ENCODE measurements at places on chromosomes 11 and 22.
A peak's percentile ranks its signal among the peaks of the same experiment; 100 is the strongest.

GRCh38 chr11:120842195-120842594, 181.7 kb upstream of the TBCEL start:
- DNase-seq = no peak

DNA sequence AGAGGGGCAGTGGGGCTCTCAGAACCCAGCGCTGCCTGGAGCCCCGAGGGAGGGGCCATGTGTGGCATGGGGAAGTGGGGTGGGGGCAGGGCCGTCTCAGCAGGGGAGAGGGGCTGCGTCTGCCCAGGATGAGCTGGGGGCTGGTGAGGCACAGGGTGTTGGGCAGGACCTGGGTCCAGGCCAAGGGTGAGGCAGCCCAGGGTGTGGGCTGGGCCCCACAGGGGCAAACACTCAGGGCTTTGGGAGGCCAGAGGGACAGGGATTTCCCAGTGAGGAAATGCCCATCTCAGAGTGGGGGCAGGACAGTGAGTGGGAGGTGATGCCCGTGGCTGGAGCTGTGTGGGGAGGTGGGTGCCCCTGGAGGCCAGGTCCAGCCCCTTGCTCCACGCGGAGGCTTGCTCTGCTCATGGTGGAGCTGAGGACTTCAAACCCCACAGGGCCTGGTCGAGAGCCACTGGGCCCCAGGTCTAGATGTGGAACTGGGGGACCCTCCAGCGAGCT, 5.4 kb downstream of the PLXNB2 start:
- no peak for DNase-seq

- no peak for DNase-seq
Measured at GRCh38 chr22:45504373-45505341, 2.0 kb downstream of the FBLN1 start.

GRCh38 chr22:32764330-32765131, 37.0 kb upstream of the TIMP3 start:
- DNase-seq = no peak

- DNase-seq = no peak
Measured at GRCh38 chr11:119882316-119882715, 153.3 kb upstream of the NECTIN1 start.

DNA sequence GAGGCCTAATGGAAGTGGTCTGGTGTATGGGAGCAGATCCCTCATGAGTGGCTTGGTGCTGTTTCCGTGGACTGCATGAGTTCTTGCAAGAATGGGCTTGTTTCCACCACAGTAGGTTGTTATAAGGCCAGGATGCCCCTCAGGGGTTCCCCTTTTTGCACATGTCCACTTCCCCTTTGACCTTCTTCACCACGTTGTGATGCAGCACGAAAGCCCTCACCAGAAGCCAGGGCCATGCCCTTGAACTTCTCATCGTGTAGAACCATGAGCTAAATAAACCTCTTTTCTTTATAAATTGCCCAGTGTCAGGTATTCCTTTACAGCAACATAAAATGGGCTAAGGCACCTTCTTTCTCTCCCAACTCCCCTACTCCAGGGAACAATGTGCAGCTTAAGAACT, 2.8 kb upstream of the NARS2 start:
- DNase-seq = no peak

GRCh38 chr11:81644239-81644840, 1089.3 kb downstream of the FAM181B start:
- no peak for DNase-seq

DNA sequence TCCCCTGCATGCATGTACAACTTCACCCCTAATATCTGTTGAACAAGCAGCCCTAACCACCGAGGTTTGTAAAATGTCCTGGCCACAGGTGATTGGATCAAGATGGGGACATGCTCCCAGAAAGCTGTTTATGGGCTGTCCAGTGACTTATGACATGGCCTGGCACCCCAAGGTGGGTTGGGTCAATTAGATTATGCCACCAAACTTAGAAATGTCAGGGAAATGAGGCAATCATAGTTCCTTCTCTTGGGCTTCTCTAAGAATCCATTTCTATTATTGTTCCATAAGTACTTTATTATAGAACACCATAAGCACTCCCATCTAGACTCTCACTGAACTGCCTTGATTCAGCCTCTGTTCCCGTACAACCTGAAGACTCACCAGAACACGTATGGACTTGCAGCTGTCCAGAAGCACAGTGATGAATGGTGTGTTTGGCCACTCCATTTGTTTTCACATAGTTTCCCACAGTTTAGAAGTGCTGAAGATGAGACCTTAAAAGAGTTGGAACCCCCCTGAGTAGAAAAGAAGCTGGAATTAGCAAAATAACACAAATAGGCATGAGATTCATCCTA, 45.5 kb upstream of the OLFML1 start:
- DNase-seq = no peak

GRCh38 chr11:11867720-11868119, 25.9 kb downstream of the USP47 start:
- no peak for DNase-seq

DNA sequence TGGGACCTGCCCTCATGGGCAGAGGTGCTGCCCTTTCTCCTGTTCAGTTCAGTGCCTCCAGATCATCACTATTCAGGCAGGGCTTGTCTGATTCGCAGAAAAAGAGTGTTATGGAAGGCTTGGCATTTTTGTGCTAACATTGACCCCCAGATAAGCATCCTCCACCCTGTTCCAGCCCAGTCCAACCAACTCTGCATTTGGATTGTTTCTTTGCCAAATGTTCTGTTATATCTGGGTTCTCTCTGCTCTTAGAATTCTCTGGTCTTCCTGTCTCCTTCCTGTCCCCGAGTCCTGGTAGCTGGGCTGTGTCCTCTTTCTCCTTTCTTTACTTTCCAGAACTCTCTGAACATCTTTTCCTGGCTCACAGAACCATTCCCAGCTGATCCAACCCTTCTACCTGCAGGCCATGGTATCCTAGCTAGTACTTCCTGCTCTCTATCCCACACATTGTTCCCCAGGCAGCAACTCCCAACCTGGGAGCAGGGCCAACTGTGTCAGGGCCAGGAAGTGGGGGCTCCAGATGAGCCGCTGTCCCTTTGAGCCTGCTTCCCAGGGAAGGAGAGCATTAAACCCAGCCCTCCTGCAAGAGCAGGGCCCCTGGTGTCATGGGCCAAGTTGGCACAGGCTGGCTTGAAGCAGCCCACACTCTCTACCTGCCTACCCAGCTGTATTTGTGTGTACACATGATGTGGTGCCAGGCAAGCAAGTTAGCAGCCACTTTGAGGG, 280.7 kb upstream of the CADM1 start:
- DNase-seq = no peak

GRCh38 chr11:43467958-43468357, 109.2 kb downstream of the TTC17 start:
- no peak for DNase-seq

GRCh38 chr11:121452609-121453150, at the start of gene SORL1-AS1:
SORL1-AS1 (minus strand) TSS chr11:121452967.
- DNase-seq = peak; percentile 66

- no peak for DNase-seq
Measured at GRCh38 chr11:103050351-103050750, 41.6 kb downstream of the DCUN1D5 start.

GRCh38 chr11:81707881-81708280, 1025.8 kb downstream of the FAM181B start:
- DNase-seq = no peak

DNA sequence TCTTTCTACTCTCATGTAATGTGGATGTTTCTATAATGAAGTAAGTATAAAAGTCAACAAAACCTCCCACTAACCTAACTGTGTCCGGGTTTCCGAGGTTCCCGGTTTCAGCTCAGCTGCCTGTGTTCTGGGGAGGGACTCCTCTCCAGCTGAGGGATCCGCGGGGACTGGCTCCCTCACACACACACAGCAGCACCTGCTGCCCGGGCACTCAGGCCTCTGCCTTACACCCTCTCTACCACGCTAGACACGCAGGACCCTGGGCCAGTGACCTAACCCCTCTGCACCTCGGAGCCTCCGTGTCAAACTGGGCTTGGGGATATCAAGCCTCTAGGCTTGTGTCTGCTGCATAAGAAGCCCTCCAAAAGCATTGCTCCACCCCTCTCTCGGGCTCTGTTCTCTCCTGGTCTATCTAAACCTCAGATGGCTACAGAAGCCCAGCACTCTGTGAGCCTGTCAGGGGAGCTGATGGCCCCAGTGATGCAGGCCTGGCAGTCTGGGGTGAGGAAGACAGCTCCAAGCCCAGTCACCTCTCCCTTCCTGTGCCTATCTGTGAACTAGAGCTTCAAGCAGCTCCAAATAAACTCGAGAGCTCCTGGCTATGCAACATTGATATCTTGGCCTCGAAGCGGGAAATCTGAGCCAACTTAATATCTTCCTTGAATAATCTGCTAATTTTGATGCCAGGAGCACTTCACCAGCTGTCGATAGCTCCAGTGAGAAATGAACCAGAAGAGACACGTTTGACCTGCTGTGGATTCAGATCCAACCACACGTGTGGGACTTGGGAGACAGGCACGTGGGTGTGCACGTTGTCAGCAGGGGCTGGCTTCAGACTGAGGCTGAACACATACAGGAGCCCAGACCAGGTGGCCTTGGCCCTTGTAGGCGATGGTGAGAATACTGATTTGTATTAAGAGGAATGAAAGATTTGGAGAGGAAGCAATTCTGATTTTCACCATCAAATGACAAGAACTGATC, 232.7 kb upstream of the B3GAT1 start:
- DNase-seq = no peak

GRCh38 chr11:102313238-102313940, 3.9 kb upstream of the BIRC3 start:
- DNase-seq = no peak

GRCh38 chr11:69655479-69656428, 14.8 kb downstream of the CCND1 start:
- no peak for DNase-seq

DNA sequence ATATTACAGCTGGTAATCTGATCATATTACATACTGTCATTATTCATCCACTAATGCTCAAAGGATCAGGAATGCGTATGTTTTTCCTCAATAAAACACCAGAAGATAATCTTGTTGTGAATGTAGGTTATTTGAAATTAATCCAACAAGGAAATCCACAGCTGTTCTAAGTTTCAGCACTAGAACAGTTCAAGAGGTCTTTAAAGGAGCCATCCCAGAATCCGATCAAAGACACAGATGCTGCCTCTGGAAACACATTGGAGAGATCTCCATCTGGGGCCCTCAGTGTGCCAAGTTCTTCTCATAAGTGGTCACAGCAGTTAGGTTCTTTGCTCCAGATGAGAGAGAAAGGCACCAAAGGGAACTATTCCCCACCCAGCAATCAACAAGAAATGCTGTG, 1955.1 kb upstream of the RAG2 start:
- no peak for DNase-seq

- DNase-seq = no peak
Measured at GRCh38 chr22:35742342-35743100, 24.8 kb downstream of the APOL5 start.

DNA sequence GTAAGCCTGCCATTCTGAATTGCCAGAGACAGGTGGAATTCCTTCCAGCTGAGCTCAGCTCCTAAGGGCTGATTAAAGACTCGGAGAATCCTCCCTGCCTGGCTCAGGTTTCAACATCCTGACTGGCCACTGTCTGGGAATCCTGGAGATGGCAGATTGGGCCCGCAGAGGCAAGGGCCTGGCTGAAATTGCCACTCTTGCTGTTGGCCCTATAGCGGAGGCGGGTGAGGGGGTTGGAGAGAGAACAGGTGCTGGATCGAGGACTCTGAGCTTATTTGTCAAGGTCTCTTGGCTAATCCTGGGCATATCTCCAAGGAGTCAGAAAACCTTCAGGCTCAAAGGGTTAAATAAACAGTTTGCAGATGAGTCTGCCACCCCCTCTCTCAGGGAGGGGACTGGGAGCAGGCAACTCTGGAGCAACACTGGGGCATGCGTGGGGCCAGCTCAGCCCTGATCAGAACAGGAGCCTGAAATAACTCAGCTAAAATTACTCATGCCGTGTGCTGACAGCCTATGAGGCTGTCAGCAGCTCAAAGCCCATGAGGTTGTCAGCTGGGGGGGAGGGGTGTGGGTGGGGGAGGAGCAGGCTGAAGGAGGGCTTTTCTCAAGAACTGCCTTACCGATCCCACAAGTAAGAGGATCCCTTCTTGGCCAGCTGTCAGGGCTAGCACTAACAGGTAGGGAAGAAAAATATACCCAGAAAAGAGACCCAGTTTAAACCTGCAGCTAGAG, 14.7 kb upstream of the MFRP start:
- DNase-seq = no peak

- DNase-seq = no peak
Measured at GRCh38 chr11:23413057-23413456, 552.8 kb upstream of the CCDC179 start.

GRCh38 chr11:103279821-103280220, 170.6 kb downstream of the DYNC2H1 start:
- DNase-seq = no peak

DNA sequence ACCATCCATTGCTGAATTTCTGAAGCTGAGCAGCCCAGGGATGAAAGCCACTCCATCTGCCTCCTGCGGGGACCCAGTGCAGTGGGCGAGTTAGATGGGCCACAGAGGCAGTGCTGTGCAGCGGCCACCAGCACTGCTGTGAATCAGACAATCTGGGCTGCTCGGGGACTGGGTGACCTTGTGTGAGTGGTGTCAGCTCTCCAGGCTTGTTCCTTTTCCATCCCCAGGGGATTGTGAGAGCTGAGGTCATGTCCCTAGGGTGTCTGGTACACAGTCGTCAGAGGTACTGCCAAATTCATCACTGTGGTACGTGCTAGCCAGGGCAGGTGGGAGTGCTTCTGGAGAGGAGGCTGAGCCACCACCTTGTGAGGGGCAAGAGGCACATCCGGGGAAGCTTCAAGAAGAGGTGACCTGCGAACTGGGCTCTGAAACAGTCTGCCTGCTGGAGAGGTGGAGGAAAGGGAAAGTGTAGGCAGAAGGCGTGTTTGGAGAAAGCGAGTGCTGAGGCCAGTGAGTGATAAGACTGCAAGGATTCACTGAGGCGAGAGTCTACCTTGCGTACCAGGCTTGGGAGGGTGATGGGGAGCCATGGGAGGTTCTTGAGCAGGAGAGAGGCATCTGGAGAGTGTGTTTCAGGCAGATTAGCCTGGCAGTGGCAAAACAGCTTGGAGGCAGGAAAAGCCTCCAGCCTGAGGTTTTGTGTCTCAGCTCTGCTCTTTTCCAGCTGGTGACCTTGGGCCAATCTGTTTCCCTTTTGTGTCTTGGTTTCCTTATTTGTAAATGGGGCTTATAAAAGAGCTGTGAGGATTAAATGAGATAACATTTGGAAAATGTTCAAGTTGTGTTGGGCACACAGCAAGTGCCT, 22.7 kb downstream of the CACNA1I start:
- DNase-seq = no peak

GRCh38 chr11:63427971-63428508, 58.5 kb downstream of the SLC22A9 start:
- DNase-seq = no peak

GRCh38 chr22:24434471-24435322, 7.3 kb downstream of the ADORA2A start:
- DNase-seq = peak; percentile 76

DNA sequence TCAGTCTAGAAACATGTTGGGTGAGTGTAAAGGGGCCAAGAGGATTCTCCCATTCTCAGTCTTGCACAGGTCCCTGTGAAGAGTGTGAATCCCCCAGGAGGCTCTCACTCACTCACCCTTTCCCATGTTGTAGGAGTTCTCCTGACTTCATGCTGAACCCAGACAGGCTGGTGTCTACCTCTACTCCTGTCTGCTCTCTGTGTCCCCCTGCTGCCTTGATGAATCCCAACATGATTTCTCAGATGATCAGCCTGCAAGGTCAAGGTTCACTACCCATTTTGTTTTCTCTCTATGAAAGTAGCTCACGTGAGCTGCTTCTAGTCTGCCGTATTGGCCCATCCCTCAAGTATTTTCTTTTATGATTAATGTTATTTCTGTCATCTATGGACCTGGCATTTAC, 500.6 kb downstream of the ETS1 start:
- DNase-seq = no peak
